H1 (cell line): ENCODE measurements at places on chromosomes 7 and 10. TPM values are rescaled to one million over a fixed set of nuclear protein-coding genes. Genes with fewer than 3 reads are reported as not detected.

DNA sequence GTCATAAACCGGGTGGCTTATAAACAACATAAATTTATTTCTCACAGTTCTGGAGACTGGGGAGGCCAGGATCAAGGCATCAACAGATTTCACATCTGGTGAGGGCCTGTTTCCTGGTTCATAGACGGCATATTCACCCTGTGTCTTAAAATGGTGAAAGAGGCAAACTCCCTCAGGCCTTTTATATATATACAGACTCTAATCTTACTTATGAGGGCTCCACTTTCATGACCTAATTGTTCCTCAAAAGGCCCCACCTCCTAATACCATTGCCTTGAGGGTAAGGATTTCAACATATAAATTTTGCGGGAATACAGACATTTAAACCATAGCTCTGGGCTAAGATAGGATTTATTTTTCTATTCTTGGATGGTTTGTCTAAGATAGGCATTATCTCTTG lies 187.2 kb downstream of the PPP1R3A start:
- DNase-seq: no peak

GJC3 gene
- 2.5 and 3.0 TPM in 2 replicates for total RNA-seq

GATA3 gene
- total RNA-seq: 0.43 and 0.80 TPM in 2 replicates

COL28A1 gene
- 0.22 and 0.44 TPM in 2 replicates for total RNA-seq

DNA sequence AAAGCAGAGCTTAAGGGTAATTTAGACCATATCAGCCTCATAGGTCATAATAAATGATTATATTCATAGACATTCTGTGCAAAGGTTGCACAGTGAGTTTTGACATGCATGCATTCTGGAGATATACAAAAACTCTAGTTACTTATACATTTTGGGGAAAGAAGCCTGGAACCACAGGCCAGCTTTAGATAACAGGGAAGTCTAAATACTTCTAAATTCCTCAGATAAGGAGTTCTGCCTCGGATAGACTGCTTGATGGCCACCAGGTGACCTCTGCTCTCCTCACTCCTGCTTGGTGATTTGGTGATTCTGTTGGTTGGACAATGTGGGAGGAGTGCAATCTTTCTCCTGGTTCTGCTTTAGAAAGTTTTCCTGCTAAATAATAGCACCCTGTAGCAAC lies 77.9 kb downstream of the SGMS1 start:
- DNase-seq: no peak

OR6V1 gene
- not detected in 2 replicates for total RNA-seq

TNS3 gene
- total RNA-seq: 24.2 TPM in 2 replicates

TMEM130 gene
- total RNA-seq: 2.9 and 3.7 TPM in 2 replicates

AKR1C8 gene
- total RNA-seq: not detected in 2 replicates

- no peak for DNase-seq
Observed at GRCh38 chr7:157113607-157114006, 25.1 kb upstream of the UBE3C start.

- DNase-seq: no peak
Observed at GRCh38 chr7:17033245-17033644, 151.5 kb upstream of the AGR3 start.
